Lung microvascular endothelial cell (primary cell): ENCODE measurements at places on chromosomes 2 and 18. TPM values are rescaled to one million over a fixed set of nuclear protein-coding genes. Genes with fewer than 3 reads are reported as not detected.
A peak's percentile ranks its signal among the peaks of the same experiment; 100 is the strongest.

DNA sequence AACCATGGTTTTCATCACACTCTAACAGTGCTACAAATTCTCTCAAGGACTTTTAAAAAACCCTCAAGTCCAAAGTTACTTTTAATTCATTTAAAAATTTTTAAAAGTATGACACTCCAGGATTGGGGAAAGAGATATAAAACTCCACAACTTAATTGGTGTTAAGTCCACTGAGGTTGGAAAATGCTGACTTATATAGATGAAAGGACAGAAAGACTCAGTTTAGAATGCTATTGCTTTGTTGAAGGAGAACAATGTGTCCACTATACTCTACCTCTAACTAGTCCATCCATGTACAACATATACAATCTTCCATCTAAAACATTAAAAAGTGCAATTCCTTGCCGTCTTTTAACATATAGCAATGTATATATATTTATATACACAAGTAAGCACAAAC is 41.2 kb downstream of the CABYR start:
- no peak for DNase-seq

DNA sequence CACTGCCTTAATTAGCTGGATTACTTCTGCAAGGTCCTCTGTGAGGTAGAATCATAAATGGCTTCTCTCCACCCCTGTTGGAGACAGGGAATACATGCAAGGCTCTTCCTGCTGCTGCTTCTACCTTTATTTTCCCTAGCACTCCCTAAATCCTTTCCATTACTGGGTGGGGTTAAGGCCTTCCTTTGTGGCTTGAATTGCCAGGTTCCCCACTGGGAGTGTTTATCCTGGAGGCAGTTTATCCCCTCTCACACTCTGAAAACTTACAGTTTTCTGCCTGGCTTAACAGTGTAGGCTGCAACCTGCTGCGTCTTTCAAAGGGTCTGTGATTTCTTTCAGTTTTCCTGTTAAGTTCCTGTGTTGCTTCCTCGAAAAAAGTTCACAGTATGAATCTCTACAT is 1062.3 kb upstream of the CRIM1 start:
- no peak for DNase-seq

DNA sequence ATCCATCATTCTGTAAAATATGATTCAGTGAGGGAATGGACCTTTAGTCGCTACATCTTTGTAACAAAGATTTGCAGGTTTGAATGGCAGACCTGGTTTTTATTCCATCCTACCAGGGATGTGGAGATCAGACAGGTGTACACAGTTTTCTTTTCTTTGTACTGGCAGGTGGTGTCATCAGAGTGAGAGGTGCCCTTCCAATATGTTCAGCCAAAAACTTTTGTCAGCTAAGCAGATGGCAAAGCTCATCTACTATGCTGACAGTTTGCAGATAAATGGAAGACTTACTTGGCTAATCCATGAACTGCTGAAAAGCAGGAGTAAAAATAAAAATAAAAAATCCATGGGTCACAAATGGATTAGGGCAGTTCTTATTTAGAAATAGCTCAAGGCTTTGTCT is 185.5 kb upstream of the DOK6 start:
- no peak for DNase-seq

- no peak for DNase-seq
Observed at GRCh38 chr2:149871091-149871885, 283.7 kb upstream of the MMADHC start.

DNA sequence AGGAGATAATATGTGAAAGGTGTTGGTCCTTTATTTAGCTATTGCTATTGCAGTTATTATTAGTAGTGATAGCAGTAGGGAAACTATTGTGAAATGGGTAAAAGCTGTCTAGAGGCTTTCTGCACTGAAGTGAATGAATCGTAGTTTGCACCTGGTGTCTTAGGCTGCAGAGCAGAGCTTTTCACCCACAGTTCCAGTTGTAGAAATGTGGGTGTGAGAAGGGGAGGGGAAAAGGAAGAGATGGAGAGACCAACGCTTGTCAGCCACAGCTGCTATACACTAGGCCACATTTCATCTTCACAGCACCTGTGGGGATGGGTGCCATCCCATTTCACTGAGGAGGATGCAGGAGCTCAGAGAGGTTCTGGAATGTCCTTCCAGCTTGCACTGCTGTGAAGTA is 50.0 kb downstream of the TRPM8 start:
- DNase-seq, result no peak

DNA sequence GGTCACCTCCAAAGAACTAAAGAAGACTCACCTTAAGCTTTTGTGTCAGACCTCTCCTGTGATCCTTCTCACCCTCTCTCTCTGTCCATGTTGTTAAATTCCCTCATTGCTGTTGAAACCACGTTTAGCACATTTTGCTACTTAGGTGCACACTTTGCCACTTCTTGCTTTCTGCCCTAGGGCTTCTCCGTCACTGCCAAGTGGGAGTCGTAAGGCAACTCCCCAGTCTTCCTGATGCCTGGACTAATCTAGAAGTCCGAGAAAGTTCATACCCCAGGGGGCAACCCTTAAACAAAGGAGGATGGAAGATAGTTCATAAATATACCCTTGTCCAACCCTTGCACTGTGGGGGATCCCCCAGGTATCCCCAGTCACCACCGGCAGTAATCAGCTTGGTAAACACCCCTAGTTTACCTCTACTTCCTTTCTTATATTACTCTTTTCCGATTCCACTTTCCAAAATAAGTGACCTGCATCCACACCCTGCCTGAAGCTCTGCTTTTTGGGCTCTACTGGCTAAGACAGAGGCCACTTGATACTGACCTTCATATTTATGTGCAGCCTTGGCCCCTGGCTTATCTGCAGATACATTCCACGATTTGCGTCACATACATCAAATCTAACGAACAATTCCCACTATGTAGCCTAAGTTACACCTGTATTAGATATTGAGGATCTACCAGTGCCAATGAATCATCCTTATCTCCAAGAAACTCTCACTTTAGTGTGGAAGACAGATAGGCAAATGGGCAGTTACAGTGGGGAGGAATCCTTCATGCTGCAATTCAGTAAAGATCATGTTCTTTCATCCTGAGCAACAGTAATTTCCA is 776.2 kb downstream of the RNF144A start:
- DNase-seq, result no peak

- no peak for DNase-seq
Observed at GRCh38 chr2:238710787-238711186, 137.1 kb upstream of the TWIST2 start.

GRCh38 chr2:134593519-134593918 is 125.3 kb downstream of the TMEM163 start:
- DNase-seq, result no peak

- DNase-seq, result no peak
Observed at GRCh38 chr2:178457390-178457886, 6.3 kb downstream of the PJVK start.

DNA sequence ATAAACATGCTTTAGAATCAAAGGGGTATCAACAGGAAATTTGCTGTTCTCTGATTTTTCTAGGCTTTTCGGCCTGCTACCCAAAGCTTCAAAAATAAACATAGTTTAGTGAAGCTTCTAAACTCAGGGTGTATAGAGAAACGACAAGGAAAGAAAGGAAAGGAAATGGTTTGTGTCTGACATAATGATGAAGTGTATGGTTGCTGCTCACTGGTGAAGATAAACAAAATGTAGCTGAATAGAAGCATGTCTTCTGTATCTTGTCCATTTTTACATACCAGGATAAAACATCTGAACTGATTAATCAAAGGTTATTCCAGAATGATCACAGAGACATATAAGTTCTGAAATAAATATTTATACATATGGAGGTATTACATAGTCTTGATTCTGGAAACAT is 1324.6 kb upstream of the NRXN1 start:
- DNase-seq, result no peak

- DNase-seq, result no peak
Observed at GRCh38 chr2:133748007-133748700, 179.9 kb upstream of the NCKAP5 start.

DNA sequence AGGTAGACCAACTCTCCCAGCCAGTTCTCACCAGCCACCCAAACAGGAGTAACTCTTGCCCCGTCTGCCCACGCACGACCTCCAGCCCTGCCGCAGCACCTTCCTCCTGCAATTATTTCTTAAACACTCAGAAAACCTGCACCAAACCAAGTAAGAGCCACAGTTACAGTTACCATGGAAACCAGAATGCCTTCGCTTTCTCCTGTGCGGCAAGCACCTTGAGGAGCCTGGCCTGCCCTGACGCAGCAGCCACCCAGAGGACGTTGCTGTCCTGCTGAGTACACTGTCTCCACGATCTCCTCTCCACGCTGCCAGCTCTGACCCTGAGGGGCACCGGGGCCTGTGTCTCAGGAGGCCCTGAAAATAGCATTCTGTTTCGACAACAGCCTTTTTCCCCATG is 94.3 kb upstream of the SMIM21 start:
- no peak for DNase-seq

GRCh38 chr2:178109813-178110212 is 2.4 kb upstream of the RBM45 start:
- peak; percentile 69 for DNase-seq

- DNase-seq, result peak; percentile 58
Observed at GRCh38 chr18:9475643-9476591, 604 bp downstream of the RALBP1 start.

DNA sequence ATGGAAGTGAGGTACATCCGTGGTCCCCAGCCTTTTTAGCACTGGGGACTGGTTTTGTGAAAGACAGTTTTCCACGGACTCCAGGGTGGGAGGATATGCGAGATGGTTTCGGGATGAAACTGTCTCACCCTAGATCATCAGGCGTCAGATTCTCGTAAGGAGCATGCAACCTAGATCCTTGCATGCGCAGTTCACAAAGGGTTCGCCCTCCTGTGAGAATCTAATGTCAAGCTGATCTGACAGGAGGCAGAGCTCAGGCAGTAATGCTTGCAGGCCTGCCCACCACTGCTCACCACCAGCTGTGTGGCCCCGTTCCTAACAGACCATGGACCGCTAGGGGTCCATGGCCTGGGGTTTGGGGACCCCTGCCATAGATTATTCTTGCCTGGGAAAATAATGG is 11.6 kb downstream of the B3GNT2 start:
- no peak for DNase-seq

DNA sequence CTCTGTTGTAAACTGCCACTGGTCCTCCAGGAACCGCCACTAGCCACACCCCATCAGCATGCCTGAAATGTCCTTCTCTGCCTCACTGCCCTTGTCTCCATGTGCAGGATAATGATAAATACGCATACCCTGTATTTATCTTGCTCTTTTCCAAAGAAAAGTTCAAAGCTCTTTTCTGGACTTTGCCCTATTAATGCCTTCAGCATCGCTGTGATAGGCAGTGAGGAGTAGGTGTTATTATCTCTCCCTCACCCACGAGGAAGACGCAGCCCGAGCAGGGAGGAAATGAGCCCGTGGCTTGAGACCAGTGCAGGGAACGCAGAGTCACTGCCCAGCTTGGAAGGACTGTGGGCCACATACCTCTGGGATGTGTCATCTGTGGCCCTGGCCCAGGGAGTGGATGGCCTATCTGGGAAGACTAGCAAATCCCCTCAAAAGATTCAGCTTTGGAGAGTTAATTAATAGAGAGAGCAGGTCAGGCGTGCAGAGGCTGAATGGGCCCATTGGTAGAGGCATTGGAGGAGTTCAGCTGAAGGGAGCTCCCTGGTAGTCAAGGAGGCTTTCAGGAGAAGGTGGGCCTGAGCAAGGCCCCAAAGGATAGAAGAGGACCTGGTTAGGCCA is 39.5 kb upstream of the MCFD2 start:
- DNase-seq, result no peak

Gene SH3RF3
- 4.8 and 7.3 TPM in 2 replicates for total RNA-seq

Gene DOCK10
- 2.0 and 8.5 TPM in 2 replicates for total RNA-seq

Gene CRACDL
- total RNA-seq, result 0.60 and 2.2 TPM in 2 replicates

Gene FBXO36
- total RNA-seq, result 0.60 and 0.87 TPM in 2 replicates

Gene UPP2
- total RNA-seq, result not detected in 2 replicates

Gene LINC00305
- 0.20 and 0.87 TPM in 2 replicates for total RNA-seq

Gene CPLX4
- total RNA-seq, result not detected in 2 replicates

Gene INO80C
- 6.5 and 12.9 TPM in 2 replicates for total RNA-seq

Gene UGT1A4
- not detected in 2 replicates for total RNA-seq

Gene FECH
- 36.3 and 36.8 TPM in 2 replicates for total RNA-seq
